Mesothelial cell of epicardium (in vitro differentiated cells): ENCODE measurements at places on chromosomes 1 and 21. TPM values are rescaled to one million over a fixed set of nuclear protein-coding genes. Genes with fewer than 3 reads are reported as not detected.

- no peak for DNase-seq
Measured at GRCh38 chr1:42747125-42747524, 7.1 kb upstream of the CLDN19 start.

- no peak for DNase-seq
Measured at GRCh38 chr1:161200421-161200991, 1.7 kb upstream of the ADAMTS4 start.

DNA sequence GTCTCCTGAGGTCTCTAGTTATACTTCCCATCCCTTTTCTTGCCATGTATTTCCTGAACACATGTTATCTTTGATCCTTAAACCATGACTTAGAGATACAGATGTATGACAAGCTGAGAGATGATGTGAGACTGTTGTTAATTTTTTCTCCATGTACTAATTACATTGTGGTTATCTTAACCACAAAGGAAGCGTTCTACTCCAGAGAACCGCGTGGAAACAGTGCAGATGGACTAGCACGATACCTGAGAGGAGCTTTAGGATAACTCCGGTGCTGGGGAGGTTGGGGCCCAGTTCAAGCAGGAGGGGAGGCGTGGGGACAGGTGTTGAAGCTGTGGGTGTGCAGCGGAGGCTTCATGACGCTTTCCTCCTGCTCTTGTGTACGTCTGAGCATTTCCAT, 17.5 kb downstream of the PDE9A start:
- DNase-seq, result no peak

TNNT2 gene
- total RNA-seq, result 32.6 to 37.1 TPM (median 37.1 TPM) in 3 replicates

CYP4A11 gene
- total RNA-seq, result not detected in 3 replicates

ADAM30 gene
- 0.07 TPM in 1 of 3 replicates, not detected in the others for total RNA-seq
